ENCODE measurements at places on chromosomes 5 and 9. TPM values are rescaled to one million over a fixed set of nuclear protein-coding genes. Genes with fewer than 3 reads are reported as not detected.

GRCh38 chr5:93240228-93240834, 340.7 kb downstream of the NR2F1-AS1 start:
- H3K4me3 ChIP-seq = no peak overlapping the region
- no peaks in the 10 kb centered on the region for H3K36me3 ChIP-seq
- H3K4me1 ChIP-seq = no peaks in the 10 kb centered on the region
- no peak overlapping the region for H3K27ac ChIP-seq
- no peaks in the 10 kb centered on the region for H3K27me3 ChIP-seq

The SLC6A3 gene
- not detected for total RNA-seq

The OR1Q1 gene
- total RNA-seq = not detected

The ADAMTS19 gene
- total RNA-seq = 2.4 TPM

The ROPN1L gene
- total RNA-seq = not detected

GRCh38 chr5:16744164-16744880, 127.5 kb upstream of the RETREG1 start:
- no peaks in the 10 kb centered on the region for H3K4me1 ChIP-seq
- DNase-seq = no peak
- no peaks in the 10 kb centered on the region for H3K36me3 ChIP-seq
- no peaks in the 10 kb centered on the region for H3K27me3 ChIP-seq

DNA sequence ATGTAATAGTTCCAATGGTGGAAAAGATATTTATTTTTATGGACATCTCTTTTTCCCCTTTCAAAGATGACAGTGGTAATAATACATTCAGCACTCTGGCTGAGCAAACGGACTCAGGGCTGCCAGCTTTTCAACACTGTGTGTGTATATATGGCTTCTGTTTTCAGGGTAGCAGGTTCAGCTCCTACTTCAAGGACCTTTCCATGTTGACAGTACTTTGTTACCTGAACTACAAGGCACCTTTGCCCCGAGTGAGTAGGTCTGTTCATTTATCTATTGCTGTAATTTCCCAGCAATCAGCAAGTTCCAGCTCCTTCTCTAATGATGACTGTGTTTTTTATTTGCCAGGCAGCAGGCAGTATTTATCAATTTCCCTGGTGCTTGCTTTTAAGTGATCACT, 387.4 kb upstream of the KIF2A start:
- no peak overlapping the region for H3K27ac ChIP-seq
- no peaks in the 10 kb centered on the region for H3K27me3 ChIP-seq
- H3K4me3 ChIP-seq = no peak overlapping the region
- no peak for DNase-seq
